C1 segment of cervical spinal cord (tissue), 14 donors: ENCODE measurements at places on chromosomes 5 and 9.
A peak's percentile ranks its signal among the peaks of the same experiment; 100 is the strongest.

DNA sequence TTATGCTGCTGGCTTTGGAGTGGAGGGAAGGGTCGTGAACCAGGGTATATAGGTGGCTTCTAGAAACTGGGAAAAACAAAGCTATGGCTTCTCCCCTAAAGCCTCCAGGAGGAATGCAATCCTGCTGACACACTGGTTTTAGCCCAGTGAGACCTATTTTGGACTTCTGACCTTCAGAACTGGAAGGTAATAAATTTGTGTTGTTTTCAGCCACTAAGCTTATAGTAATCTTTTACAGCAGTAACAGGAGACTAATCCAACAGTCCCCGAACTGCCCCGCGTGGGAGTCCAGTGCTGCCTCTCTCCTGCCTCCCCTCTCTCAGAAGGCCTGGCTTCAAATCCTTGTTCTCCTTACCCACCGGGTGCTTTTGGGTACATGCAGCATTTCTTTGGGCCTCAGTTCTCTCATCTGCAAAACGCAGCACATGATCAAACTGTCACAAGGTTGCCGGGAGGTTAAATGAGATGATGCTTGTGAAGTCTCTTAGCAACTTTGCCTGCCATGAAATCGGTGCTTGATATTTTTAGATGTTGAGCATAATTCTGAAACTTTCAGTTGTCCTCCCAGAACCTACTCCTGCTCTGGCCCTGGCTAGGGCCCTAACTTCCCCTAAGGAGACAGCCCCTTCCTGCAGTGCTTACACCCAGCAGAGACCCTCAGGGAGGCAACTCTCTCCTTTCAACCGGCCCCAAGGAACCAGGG is 127.3 kb upstream of the BOD1 start:
- no peak for DNase-seq

- DNase-seq: no peak
Observed at GRCh38 chr5:15594977-15595568, 95.1 kb downstream of the FBXL7 start.

- no peak for DNase-seq
Observed at GRCh38 chr9:136745389-136746154, 2.8 kb downstream of the LCN6 start.

- DNase-seq: no peak
Observed at GRCh38 chr5:148735301-148735835, 81.0 kb upstream of the HTR4 start.

GRCh38 chr5:93163010-93163663 is 417.9 kb downstream of the NR2F1-AS1 start:
- DNase-seq: no peak

GRCh38 chr9:107218829-107219485 is 64.1 kb upstream of the RAD23B start:
- DNase-seq: no peak

DNA sequence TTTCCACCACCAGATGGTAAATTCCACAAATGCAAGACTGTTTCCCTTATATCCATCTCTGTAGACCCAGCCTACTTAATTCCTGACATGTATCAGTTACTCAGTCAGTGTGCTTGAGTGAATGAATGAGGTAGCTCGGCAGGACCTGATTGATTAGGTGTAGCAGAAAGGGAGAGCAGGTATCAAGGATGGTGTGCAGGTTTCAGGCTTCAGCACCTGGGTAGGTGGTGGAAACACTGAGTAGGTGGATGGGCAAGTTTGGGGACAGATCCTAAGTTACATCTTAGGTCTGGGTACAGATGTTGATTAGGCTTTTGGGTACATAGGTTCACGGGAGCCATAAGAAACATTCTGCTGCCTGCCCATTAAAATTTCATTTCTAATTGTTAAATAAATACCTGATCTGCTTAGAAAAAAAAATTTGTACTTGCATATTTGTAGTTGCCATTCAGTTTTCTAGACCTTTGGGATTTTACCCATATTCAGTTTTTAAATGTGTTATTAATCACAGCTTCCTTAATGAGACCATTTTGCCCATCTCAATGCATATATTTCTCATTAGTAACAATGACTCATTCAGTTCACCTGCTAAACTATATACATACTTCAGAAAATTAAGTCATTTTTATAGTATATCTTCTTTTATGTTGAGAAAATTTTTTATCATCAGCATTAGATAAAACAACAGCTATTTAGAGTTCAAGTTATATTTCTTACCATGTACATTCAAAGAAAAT is 111.8 kb downstream of the INIP start:
- DNase-seq: no peak

DNA sequence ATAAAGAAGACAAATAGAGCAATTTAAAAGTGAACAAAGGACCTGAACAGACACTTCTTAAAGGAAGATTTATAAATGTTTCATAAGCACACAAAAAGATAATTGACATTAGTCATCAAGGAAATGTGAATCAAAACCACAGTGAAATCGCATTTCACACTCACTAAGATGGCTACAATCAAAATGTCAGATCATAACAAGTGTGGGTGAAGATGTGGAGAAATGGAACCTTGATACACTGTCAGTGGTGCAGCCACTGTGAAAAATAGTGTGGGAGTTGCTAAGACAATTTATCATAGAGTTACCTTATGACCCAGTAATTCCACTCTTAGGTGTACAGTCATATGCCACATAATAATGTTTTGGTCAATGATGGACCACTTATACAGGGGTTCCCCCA is 54.5 kb upstream of the HTR4 start:
- DNase-seq: no peak

DNA sequence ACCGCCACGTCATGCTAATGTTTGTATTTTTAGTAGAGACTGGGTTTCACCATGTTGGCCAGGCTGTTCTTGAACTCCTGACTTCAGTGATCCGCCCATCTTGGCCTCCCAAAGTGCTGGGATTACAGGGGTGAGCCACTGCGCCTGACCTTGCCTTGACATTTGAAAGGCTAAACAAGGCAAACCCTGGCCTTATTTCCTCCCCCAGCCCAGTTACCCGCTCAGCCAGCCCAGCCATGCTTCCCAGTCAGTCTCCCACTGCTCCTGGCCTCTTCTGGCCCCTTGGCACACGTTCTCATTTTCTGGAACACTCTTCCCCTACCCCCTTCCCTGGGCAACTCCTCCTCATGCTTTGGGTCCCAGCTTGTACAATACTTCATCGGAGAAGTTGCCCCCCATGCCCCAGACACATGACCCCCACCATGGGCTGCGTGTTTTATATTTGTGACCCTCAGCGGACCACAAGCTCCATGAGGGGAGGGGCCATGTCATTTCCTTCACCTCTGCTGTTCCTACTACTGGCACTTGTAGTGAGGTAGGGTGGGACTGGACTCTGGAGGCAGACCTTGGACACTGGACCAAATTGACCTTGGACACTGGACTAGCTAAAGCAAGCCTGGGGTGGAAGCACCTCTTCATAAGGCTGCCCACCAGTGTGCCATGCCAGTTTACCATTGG is 94.4 kb upstream of the IER5L start:
- no peak for DNase-seq

- no peak for DNase-seq
Observed at GRCh38 chr5:146475906-146476305, 28.8 kb downstream of the TCERG1 start.

DNA sequence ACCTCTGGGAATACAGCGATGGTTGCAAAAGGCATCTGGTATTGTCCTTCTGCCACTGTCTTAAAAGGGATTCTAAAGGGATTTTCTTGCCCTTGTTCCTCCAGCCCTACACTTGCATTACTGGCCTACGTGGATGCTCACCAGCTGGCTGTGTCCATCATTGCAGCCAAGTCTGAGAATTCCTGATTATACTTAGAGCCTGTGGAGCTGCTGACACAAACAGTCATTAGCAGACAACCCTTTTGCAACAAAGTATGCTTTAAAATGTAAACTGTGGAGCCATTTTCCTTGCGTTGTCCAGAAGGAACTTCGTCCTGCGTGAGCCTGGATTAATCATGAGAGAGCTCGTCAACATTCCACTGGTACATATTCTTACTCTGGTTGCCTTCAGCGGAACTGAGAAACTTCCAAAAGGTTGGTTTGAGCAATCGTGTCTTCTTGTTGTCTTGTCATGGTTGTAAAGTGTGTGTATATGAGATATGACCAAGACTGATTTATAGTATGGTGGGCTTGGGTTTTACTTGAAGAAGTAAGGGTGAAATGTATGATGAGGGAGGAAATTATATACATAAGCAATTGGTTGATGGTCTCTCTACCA is at the start of gene MUSK:
Gene MUSK, plus strand, starts transcription at position 222 of the 598 bp plus-strand sequence. Its CDS starts 114 bp downstream, at position 336.
- no peak for DNase-seq

- no peak for DNase-seq
Observed at GRCh38 chr9:104784098-104784497, 20.2 kb downstream of the NIPSNAP3B start.

DNA sequence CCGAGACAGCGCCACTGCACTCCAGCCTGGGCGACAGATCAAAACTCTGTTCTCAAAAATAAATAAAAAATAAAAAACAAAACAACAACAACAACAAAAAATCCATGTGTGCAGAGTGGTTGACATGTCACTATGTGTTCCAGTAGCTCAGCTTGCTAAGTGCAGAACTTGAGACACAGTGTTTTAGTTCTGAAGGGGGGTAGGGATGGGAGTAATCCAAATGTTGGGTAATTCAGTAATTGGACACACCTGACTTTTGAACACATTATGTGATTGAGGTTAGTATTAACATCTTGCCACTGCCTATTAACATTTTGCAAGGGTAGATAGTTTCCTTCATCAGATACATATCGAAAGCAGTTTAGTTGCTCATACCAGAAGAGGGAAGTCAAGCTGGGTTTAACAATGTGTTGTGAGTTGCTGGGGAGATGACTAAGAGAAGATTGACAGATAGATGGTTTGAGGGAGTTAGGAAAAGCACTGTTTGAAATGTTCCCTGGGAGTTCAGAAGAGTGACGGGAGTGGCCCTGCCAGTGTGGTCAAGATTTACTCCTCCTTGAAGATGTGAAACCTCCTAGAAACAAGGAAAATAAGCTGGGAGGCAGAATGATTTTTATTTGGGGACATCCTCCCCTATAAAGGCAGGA is 928 bp downstream of the HACD4 start:
- no peak for DNase-seq

- no peak for DNase-seq
Observed at GRCh38 chr5:11941566-11941965, 37.3 kb upstream of the CTNND2 start.

DNA sequence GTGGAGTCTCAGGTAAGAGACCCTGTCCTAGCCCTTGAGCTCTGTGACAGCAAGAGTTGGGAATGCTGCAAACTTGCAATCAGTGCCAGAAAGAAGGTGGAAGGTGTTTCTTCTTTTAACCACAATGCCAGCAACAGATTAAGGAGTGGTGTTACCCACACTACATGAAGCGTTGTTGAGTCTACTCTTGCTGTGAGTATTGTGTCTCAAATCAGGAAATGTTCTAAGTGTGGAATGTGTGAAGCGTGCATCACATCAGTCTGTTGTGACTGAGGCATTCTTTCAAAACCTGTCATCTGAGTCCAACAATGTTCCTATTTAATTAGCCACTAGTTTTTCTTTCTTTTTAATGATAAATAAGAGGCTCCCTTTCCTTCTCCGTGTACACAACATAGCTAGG is 2.9 kb upstream of the LURAP1L start:
- no peak for DNase-seq

GRCh38 chr5:1330146-1330846 is 14.6 kb downstream of the CLPTM1L start:
- DNase-seq: no peak

GRCh38 chr9:99773468-99774138 is 48.1 kb upstream of the NR4A3 start:
- DNase-seq: no peak

DNA sequence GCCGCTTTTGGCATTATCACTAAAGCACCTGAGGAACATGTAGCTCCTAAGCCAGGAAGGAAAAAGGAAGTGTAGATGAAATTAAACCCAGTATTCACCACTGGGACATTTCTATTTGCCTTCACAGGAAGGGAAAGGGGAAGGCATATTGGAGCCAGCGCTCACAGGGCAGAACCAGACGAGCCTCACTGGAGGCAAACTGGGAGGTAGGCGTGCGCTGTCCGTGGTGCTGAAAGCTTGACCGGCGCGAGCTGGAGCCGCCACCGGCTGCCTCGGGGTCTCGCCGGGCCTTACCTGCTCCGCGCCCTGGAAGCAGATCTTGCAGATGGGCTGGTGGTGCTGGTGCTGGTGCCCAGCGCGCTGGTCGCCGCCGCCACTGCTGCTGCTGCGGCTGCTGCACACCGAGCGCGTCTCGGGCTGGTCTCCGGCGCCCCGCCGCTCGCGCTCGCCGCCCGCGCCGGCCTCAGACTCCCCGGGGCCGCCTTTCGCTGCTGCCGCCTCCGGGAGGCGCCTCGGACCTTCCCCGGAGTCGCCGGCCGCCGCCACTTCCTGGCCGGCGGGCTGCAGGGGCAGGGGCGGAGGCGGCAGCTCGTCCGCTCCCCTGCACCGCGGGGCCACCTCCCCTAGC is 732 bp downstream of the MARCHF11 start:
- peak; percentile 6 for DNase-seq

DNA sequence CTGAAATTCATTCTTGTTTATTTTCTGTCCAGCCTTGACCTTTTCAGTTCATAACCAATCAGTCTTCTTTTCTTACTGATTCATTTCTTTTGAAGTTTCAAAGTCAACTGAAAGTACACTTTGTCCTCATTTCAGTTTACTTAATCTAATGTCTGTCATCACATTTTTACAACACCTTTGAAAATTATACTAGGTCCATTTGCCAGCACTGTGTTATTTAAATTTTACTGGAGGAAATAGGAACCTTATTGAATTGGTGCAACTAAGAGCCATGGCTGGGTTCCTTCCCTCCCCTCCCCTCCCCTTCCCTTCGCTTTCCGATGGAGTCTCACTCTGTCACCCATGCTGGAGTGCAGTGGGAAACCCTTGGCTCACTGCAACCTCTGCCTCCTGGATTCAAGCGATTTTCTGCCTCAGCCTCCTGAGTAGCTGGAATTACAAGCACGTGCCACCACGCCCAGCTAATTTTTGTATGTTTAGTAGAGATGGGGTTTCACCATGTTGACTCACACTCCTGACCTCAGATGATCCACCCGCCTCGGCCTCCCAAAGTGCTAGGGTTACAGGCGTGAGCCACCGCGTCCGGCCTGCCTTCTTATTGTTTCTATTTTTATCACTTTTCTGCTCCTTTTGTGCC is 6.3 kb downstream of the RMI1 start:
- no peak for DNase-seq

DNA sequence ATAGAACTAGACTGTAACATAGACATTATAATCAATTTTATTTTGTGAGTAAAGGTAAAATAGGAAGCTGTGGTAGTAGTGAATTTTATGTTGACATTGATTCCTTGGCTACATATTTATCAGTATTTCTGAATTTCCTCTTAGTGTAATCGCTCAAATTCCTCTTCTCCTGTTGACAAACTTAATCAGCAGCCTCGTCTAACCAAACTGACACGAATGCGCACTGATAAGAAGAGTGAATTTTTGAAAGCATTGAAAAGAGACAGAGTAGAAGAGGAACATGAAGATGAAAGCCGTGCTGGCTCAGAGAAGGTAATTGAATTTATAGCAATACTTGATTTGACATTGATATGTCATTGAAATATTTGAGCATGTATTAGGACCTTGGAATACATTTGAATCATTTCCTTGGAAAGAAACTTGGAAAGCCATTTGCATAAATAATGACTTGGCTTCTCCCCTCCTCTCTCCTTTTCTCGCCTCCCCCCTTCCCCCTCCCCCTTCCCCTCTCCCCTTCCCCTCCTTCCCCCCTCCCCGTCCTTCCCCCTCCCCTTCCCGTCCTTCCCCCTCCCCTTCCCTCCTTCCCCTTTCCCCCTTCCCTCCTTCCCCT is 75.5 kb downstream of the GPBP1 start:
- no peak for DNase-seq

- DNase-seq: no peak
Observed at GRCh38 chr5:160479220-160479619, 57.6 kb downstream of the PTTG1 start.

- DNase-seq: no peak
Observed at GRCh38 chr5:144844086-144844485, 673.4 kb downstream of the KCTD16 start.
